ENCODE measurements at places on chromosomes 16 and 17. TPM values are rescaled to one million over a fixed set of nuclear protein-coding genes. Genes with fewer than 3 reads are reported as not detected.
A peak's percentile ranks its signal among the peaks of the same experiment; 100 is the strongest.

GRCh38 chr17:1592751-1593629 is 30.4 kb upstream of the PITPNA start:
- peak; percentile 98 for DNase-seq

GRCh38 chr17:7632492-7632894 is 2.6 kb downstream of the SHBG start:
- DNase-seq: no peak

- no peak for DNase-seq
These were observed 251.4 kb upstream of the RPL38 start for GRCh38 chr17:73952082-73952479.

- DNase-seq: no peak
These were observed 182.9 kb downstream of the CCDC182 start for GRCh38 chr17:57562184-57562698.

GRCh38 chr16:29714972-29715371 is 30.8 kb downstream of the C16orf54 start:
- DNase-seq: no peak

DNA sequence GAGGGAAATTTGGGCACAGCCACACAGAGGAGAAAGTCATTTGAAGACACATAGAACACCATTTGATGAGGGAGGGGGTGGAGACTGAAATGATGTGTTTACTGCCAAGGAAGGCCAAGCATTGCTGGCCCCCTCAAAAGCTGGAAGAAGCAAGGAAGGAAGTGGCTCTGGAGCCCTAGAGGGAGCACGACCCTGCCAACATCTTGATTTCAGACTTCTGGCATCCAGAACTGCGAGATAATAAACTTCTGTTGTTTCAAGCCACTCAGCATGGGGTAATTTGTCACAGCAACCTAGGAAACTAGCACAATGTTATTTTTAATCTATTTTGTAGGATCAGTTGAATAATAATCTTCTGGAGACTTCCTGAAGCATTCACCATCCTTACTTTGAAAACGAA is 314.8 kb upstream of the GOT2 start:
- no peak for DNase-seq

DNA sequence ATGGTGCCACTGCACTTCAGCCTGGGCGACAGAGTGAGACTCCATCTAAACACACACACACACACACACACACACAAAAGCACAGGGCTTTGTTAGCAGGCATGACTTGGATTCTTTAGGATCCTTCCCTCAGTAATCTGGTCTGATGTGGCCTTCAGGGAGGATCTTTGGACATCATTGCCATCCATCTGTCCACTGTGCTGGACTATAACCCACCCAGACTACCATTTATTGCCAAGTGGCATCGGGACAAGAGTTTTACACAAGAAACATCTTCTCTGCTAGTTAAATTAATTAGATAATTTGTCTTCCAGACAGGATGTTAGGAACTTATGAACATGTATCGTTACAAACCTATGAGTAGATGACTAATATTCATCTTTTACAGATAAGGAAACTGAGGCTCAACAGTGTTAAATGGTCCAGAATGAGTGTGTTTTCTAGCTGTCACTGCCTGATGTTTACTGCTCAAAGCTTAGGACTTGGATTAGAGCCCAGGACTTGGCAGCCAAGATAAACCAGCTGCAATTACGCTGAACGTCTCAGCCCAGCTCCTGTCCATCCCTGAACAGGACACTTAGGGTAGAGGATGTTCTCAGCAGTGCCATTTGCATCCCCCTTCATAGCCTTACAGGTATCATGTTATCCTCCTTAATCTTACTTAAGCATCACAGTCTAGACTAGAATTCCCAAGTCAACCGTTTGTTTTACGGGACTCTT is 285.8 kb downstream of the WWOX start:
- no peak for DNase-seq

GRCh38 chr17:3729881-3730280 is 6.2 kb downstream of the HASPIN start:
- no peak for DNase-seq

GRCh38 chr16:5622234-5622884 is 524.8 kb upstream of the EEF2KMT start:
- DNase-seq: no peak

GRAPL gene
- polyA plus RNA-seq: 3.4 TPM

CLEC18A gene
- 0.99 TPM for polyA plus RNA-seq

MMD gene
- polyA plus RNA-seq: 19.7 TPM

GRCh38 chr16:57409065-57409464 is 4.5 kb downstream of the CCL17 start:
- DNase-seq: no peak

DNA sequence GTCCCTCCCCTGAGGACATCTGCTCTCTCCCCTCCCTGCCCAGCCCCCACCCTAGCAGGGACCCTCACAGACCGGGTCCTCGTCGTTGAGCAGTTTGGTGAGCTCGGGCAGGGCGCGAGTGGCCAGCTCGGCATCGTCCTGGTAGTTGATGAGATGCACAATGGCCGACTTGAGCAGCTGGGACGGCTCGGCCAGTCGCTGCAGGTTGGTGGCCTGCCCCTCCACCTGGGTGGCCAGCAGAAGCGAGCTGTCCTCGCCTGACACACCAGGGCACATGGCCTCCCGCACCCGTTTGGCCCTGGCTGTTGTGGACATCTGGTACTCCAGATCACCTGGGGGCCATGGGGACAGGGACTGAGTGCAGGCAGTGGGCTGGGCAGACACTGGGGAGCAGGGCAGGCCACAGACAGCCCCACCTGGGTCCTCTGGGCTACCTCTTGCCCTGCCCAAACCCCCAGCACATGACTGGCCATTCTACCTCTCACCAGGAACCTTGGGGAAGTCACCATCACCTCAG is 17.1 kb downstream of the JUP start:
- DNase-seq: no peak

- DNase-seq: peak; percentile 8
These were observed 81.7 kb upstream of the FAM20A start for GRCh38 chr17:68682903-68683302.

All from large intestine (tissue), 12 donors.